ENCODE measurements at places on chromosomes 3 and 15.
A peak's percentile ranks its signal among the peaks of the same experiment; 100 is the strongest.

DNA sequence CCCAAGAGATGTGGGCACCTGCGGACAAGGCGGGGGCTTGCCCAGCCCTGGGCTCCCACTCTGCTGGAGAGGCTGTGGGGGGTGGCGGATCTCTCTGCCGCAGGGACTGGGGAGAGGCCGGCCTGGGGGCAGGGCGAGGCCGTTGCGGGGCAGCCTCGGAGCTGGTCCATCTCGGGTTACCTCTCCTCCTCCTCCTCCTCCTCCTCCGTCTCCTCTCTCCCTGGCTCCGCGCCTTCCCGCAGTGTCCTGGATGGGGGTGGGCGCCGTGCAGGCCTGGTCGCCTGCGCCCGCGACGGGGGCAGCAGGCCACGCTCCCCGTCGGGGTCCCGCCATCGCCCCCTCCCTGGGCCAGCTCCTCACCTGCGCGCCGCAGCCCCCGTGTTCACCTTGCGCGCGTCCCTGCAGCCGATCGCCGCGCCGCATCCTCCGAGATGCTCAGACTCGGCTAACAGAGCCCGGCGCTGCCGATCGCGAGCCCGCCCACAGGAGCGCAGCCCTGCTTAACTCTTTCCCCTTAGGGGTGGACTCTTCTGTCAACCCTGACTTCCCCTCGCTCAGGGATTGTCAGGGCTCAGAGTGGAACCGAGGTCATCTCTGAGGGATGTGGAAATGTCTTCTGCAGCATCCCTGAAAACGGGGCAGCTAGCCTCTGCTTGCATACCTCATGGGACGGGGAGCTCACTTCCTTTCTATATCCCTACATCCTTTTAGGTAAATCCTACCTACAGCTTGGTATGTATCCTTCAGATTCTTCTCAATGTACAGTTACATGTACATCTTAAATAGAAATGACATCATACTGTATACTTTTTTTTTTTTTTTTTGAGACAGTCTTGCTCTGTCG, at the start of gene PRRT3:
Gene PRRT3, minus strand, starts transcription at position 447 of the 844 bp plus-strand sequence. CDS start 2,293 bp downstream, outside the sequence.
- DNase-seq = no peak

DNA sequence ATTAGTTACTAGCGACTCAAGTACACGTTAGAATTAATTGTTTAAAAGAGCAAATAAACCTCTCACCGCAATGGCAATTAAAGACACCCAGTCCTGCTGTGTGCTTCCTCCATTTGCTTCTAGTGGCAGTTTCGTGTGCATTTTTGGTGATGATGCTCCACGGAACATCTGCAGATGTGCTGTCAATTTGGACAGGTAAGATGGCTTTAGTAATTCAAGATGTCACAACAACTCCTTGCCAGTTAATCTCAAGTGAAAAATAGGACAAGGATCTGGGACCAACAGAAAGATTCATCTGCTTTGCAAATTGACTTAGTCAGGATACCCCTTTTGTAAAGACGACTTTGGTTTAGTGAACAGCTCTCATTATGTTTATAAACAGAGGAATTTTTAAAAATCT, 320.9 kb downstream of the GABRB3 start:
- no peak for DNase-seq

- DNase-seq = no peak
Measured at GRCh38 chr15:28993720-28994053, 107.9 kb downstream of the APBA2 start.

DNA sequence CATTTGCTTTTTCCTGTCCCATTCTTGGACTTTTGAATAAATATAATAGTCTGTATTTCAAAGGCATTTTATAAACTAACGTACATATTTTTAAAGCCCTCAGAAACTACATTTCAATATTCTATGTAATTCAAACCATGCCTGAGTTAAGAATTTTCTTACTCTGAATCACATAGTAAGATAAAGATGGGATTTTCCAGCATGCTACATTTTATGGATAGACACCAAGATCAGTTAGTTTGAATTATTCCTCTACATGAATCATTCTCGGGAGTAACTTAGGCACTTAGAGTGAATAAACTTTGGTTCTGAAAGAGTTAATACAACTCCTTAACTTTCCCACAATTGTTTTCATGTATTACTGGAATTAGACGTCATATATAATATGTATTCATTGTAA, 713.3 kb upstream of the CBLB start:
- DNase-seq = no peak

GRCh38 chr3:16883057-16883722, 1.6 kb upstream of the PLCL2 start:
- DNase-seq = no peak

GRCh38 chr3:169901453-169901852, 9.9 kb upstream of the SAMD7 start:
- no peak for DNase-seq

GRCh38 chr15:38817427-38818156, 253.0 kb upstream of the RASGRP1 start:
- DNase-seq = peak; percentile 48

DNA sequence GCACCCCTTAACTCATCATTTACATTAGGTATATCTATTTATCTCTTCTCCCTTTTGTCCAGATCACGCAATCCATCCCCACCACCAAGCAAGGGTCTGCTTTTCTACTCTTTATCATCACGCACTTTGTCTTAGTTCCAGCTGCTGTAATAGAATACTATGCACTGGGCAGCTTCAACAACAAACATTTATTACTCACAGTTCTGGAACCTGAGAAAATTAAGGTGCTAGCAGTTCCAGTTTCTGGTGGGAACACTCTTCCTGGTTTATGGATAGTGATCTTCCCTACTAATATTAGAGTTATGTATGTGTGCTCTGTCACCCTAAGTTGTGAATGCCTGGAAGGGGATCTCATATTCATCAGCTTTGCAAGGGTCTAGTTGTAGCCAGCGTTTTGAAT, 687.0 kb downstream of the NTRK3 start:
- DNase-seq = no peak

GRCh38 chr15:88385078-88385700, 82.0 kb downstream of the MRPL46 start:
- DNase-seq = no peak

DNA sequence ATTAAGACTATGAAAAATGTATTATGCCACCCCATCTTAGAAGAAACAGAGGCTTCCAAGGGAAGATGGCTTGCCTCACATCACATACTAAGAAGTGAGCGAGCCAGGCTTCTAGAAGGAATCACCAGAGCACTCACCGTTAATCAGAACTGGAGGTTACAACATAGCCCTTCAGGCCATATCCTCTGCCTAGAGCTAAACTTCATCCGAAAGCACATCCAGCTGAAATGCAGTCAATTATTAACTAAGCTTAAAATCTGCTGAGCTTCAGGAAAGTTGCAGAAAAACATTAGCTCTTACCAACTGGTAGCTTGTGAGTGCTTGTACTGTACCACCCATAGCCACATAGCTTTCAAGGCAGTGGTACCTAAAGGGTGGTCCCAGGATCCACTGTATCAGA, 483.2 kb downstream of the TBL1XR1 start:
- DNase-seq = no peak

- DNase-seq = no peak
Measured at GRCh38 chr3:151393146-151393830, 8.7 kb upstream of the P2RY12 start.

DNA sequence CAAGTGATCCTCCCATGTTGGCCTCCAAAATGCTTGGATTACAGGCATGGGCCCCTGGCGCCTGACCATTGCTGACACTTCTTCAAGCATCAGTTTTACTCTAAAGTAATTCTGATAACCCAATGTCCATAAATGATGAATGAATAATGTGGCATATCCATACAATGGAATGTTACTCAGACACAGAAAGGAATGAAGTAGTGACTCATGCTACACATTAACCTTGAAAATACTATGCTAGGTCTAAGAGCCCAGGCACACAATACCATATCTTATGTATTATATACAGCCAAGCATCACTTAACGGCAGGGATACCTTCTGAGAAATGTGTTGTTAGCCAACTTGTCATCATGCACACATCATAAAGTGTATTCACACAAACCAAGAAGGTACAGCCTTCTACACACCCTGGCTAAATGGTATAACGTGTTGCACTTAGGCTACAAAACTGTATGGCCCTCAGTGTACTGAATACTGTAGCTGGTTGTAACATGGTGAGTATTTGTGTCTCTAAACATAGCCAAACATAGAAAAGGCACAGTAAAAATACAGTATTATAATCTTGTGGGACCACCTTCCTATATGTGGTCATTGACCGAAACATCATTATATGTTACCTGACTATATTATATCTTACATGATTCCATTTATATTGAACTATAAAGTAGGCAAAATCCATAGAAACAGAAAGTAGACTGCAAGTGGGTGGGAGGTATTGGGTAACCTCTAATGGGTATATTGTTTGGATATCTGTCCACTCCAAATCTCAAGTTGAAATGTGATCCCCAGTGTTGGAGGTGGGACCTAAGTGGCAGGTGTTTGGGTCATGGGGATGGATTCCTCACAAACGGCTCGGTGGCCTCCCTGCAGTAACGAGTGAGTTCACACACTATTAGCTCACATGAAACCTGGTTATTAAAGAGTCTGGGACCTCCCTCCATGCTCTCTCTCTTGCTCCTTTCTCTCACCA, 31.4 kb downstream of the MKRN2 start:
- DNase-seq = no peak

- DNase-seq = no peak
Measured at GRCh38 chr3:10600726-10601125, 95.3 kb upstream of the ATP2B2 start.

- no peak for DNase-seq
Measured at GRCh38 chr3:13261104-13261830, 158.9 kb downstream of the NUP210 start.

Measured in stimulated activated CD4-positive, alpha-beta T cell treated with anti-CD3 and anti-CD28 coated beads, Interleukin-12 subunit alpha, Interleukin-12 subunit beta, amount 100 ng/mL, for 24 hours (primary cell).